EH (cell line): ENCODE measurements at places on chromosomes 3 and 15.

GRCh38 chr3:136022529-136023263 lies 57.2 kb downstream of the PPP2R3A start:
- DNase-seq = no peak

DNA sequence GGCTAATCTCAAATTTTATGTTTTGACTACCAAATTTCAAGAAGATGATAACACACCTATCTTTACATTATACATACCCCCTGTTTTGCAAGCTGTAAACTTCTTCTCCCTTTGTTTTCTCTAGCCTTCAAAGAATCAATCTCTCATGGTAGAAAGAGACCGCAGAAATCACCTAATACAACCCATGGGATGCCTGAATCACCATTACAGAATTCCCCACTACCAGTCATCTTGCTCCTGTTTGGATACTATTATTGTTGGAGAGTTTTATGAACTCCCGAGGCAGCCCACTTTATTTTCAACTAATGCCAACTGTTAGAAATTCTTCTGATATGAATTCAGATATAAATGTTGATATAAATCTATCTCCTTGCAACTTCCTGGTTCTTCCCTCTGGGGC lies 110.9 kb downstream of the FRMD5 start:
- no peak for DNase-seq

DNA sequence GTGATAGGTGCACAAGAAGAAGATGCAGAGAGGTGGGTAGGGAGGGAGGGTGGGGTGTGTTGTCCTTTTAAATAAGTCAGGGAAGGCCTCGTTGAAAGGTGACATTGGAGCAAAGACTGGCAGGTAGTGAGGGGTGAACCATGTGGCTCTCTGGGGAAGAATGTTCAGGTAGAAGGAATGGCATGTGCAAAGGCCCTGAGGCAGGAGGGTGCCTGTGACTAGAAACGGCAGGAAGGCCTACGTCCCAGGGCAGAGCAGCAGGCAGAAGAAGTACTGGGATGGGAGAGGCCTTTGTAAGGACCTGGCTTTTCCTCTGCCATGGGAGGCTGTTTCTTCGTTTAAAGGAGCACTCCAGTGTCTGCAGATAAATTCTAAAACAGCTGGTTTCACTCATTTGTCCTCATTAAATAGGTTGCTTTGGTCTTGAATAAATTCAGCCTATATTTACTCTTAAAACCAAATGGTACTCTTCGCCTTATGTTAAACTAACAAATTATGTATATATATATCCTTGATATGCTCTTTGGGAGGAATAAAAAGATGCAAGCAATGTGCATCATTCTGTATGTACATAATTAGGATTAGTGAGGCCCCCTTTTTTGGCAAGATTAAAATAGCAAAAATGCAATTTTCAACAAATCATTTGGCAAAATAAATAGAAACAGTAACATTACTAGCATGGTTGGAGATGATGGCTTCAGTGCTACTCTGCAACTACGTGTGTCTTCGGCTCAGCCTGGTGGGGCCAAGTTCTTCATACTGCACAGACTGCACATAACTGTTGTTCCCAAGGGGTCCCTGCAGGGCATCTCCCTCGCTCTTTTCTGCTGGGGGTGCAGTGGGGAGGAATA lies 151.4 kb downstream of the KLF13 start:
- DNase-seq = no peak

GRCh38 chr3:111968319-111969054 lies 10.3 kb upstream of the ABHD10 start:
- no peak for DNase-seq

- no peak for DNase-seq
Measured at GRCh38 chr3:177348974-177349373, 151.7 kb upstream of the TBL1XR1 start.

DNA sequence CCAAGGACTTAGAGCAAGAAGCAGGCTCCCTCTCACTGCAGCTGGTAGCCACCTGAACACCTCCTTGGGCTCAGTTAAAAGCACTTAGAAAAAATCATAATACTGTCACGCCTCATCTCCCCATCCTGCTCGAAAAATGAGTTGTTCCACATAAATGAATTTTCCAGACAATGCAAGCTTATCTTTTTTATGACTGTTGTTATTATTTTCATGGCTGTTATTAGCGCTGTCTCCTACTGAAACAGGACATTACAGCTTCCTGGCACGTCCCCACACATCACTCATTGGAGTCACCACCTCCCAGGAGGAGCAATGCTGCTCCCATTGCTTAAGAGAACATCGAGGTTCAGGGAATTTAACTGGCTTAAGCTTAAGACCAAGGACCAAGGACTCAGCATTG lies 26.5 kb downstream of the CCDC33 start:
- DNase-seq = no peak

DNA sequence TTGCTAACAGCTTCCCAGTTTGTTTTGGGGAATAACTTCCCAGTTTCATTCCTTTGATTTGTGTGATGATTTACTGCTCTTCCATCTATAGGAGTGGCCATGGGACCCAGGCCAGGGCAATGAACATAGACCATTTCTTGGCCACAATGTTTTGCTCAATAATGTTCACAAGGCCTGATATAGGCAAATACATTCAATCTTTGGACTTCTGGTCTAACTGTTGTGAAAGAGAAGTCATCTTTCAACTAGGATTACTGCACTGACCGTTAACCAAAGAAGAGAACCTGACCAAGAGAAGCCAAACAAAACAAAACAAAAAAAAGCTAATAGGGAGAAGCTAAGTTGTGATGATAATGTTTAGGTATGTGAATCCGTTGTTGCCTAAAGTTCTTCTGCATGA lies 221.8 kb upstream of the SUCLG2 start:
- no peak for DNase-seq

DNA sequence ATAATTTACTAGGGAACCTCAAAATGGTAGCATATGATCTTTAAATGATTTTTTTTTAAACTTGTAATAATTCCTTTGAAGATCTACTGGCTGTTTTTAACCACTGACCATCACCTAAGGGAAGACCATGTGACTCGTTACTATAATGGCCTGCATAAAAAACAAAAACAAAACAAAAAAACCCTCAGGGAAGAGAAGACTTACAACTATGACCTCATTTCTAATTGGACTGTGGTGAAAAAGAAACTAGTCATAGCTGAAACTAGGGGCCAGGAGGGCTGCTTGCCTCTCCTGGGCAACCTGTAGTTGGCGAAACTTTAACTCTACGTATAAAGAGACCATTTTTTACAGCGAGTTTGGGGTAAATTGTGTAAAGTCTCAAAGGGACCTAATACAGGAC lies 23.0 kb downstream of the PAQR9 start:
- no peak for DNase-seq

DNA sequence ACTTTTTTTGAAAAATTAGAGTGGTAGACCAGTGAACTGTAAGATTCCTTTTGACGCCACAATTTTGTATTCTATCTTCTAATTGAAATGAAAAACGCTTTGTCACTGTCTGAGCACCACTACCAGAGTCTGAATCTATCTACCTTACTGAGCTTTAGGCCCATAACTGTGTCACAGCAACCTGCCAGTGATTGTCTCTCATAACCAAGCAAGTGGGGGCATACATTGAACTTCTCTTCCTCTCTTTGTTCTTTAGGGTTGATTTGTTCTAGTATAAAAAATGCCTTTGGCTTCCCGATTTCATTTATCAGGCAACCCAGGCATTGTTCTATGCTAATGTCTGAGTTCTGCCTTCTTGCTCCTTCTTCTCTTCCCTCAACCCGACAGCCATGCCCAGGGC lies 142.6 kb downstream of the BBX start:
- no peak for DNase-seq

DNA sequence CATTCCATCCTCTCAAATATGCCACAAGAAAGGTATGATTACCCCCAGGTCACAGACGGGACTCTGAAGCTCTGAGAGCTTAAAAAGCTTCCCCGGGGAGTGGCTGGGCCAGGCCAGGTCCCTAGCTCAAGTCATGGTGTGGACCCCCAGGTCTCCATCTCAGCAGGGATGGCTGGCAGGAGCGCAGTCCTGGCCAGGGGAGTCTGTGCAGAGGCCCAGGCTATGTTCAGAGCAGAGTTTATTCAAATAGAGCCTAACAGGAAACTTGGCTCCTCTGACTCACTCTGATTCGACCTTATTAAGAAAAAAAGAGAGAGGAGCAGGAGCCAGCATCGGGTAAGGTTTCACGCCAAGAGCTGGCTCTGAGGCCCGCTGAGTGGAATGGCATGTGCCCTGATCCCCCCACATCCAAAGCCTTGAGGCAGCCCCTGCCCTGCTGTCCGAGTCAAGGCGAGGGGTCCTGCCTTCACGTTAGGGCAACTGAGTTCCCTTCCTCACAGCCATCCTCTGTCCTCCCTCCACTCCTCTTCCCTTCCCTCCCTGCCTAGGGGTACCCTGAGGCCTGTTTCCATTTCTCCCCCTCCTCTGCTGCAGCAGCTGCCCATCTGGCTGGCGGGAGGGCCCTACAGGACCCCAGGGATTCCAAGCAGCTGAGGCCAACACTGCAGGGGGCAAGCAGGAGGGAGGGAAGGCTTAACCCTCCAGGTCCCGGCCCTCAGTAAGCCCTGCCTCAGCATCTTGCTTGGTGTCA lies 1.9 kb upstream of the LOXL1 start:
- DNase-seq = peak; percentile 91

GRCh38 chr15:71781179-71781964 lies 29.0 kb upstream of the NR2E3 start:
- peak; percentile 55 for DNase-seq

- no peak for DNase-seq
Measured at GRCh38 chr3:172876297-172876696, 125.8 kb downstream of the ECT2 start.

- DNase-seq = no peak
Measured at GRCh38 chr3:149468504-149469212, 5.8 kb upstream of the TM4SF4 start.

GRCh38 chr3:95939235-95939809 lies 875.1 kb upstream of the EPHA6 start:
- no peak for DNase-seq

DNA sequence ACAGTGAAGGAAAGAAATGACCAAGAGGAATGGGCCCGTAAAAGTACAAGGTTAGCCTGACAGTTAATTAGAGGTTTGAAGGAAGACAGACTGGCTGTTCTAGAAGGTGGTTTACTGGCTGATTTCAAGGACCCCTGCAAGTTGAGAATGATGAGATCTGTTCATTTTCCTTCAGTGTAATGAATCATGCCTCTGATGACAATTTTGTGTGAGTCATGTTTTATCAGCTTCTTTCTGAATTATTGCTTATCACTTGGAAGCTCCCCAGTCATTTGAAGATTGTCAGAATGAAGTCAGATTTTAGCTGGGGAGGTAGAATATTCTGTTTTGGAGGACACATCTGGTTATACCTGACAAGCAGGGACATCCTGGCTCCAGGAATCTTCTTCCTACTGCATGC lies 50.6 kb downstream of the DRD3 start:
- DNase-seq = peak; percentile 23

DNA sequence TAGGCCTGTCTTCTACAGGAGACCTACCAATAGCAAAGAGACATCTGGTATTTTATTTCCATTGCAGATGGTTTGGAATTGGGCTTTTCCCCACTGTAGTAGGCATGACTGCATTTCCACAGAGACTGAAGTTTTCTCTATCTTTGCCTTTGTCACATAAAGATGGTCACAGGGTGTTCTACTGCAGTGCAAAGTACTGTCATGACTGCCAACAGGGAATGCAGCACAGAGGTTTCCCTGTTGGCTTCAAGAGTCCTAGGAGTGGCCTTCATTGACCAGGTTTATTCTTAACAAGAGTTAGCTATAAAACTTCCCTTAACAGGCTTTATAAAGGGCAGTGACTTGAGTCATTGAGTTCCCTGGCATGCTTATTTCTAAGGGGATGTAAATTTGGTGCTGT lies 36.8 kb upstream of the TM4SF4 start:
- no peak for DNase-seq

DNA sequence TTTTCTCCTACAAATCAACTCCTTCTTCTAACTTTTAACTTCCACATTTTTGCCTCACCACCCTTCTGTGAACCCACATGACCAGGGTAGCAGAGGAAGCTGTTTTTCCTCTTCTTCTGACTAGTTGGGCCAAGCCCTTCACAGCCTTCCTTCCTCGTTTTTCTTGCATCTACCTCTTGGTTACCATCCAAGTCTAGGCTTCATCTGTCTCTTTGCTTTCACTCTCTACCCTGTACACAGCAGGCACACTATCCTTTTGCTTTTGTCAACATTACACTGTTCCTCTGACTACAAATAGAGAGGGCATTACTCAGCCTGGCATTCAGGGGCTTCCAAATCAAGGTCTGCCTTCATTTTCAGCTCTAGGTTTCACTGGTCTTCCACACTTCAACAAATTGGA lies 22.0 kb downstream of the SLC9A9 start:
- DNase-seq = no peak

DNA sequence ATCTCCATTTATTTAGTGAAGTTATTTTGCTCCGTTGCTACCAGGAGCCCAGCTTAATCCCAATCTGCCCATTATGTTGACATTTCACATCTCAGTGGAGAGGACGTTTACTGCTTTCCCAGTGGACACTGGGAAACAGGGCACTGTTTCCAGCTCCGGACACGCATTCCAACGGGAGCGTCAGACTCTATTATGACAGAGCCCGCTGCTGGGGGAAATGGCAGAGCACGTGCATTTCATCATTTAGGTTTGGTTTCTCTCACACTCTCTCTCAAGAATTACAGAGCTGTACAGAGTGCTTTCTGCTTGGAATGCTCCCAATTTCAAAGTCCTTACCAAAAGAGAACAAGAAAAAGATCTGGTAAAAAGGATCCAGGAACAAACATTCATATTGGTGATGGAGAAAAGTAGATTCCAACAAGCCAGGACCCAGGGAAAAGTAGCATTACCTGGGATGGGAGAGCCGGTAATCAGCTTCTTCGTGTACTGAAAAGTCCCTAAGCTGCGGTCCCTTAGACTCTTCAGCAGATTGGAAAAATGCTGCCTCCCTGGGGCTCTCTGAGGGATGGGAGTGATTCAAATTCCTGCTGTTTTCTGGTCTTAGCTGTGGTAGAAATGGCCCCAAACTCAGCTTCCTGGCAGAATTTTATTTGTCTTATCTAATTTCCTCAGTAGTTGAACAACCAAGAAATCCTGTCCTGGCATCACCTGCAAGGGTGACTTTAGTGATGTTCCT lies 136.0 kb upstream of the THBS1 start:
- peak; percentile 60 for DNase-seq

DNA sequence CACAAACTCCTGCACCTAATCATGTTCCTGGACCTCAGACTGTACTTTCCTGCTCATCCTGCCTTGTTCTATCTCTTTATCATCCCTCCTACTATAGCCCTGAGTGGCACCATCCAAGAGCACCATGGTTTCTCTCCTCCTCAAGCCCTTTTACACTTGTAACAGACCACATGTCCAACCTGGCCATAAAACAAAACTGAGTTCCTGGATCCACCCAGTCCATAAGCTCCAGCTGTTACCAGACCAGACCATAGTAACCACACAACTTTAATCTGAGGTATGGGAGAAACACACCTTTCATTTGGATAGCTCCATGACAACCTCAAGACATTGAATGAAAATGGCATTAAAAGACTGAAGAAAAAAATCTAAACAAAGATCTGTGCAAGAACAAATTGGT lies 9.1 kb downstream of the TM4SF18 start:
- no peak for DNase-seq
